RKO (cell line): ENCODE measurements at places on chromosomes 4 and X.

GRCh38 chr4:175622887-175623286 is 189.2 kb downstream of the GPM6A start:
- DNase-seq, result no peak

DNA sequence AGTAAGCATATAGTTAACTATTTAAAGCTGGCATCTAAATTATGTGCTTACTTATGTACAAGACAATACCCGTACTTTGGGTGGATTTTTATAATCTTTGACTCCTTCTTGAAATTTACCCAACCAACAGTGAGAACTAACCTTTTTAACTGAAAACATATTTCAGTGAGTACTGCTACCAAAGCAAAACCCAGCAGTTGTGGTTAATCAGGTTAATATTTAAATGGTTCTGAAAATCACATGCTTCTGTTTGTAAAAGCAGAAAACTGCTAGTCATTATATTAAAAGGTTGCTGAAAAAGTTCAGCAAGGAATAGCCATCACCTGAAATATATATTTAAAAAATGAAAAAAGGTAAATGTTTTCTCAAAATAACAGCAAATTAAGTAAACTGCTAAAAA is 20.0 kb downstream of the UBE2D3 start:
- no peak for DNase-seq

- no peak for DNase-seq
Observed at GRCh38 chr4:177155454-177155853, 154.2 kb upstream of the NEIL3 start.

DNA sequence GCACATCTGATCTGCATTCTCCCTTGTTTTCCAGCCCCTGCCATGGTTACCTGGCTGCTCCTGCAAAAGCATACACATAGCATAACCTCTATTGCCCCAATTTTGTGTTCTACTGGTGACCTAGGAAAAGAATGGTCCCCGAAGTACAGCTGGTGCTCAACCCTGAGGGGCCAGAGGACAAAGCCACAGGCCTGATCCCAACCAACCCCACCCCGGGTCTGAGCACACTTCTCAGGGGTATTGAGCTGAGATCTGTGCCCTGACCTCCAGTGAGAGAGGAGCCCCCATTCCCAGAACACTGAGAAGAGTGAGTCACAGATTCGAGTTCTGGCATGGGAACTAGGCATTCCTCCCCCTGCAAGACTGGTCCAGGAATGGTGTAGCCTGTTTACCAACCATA is 465.5 kb upstream of the ACTRT1 start:
- no peak for DNase-seq
